NCI-H1048 (cell line): ENCODE measurements at places on chromosomes 1 and 21.

DNA sequence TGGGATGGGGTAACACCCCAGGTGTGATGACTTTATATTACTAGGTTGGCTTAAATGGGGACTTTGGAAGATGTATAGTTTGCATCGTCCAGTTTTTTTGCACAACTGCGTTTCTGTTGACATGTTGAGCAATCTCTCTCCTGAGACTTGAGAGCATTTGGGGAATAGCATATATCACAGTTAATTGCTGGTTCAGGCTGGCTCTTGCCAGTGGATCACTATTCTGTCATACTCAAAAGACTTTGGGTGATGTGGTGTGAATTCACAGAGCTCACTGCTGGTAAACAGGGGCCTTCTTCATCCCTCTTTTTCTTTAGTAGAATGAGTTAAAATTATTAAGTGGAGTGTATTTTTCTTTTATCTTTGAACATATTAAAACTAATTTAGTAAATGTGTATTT is 44.3 kb downstream of the LHX9 start:
- DNase-seq = no peak

DNA sequence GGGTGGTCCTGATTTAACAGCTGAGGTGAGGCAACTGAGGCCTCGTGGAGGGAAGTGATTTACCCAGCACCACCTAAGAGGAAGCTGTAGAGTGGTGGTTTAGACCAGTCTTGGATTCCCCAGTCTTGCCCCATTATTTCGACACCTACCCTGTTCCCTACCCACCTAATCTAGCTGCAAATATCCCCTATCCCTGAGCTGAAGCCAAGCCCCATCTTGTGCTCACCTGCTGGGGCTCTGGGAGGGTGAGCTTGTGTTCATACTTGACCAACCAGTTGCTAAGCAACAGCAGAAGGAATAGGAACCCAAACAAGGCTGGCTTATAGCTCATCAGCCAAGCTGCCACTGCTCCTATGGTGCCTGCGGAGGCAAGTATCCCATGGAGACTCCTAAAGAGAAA is 2.0 kb downstream of the TEX46 start:
- no peak for DNase-seq

- no peak for DNase-seq
These were observed 111.8 kb downstream of the GDAP2 start for GRCh38 chr1:117817629-117818028.

GRCh38 chr1:70685300-70686286 is 274.5 kb downstream of the CTH start:
- peak; percentile 30 for DNase-seq

- DNase-seq = no peak
These were observed 106.0 kb downstream of the TMEM53 start for GRCh38 chr1:44568128-44568900.

GRCh38 chr1:151952811-151953210 is 40.8 kb downstream of the S100A10 start:
- no peak for DNase-seq

- no peak for DNase-seq
These were observed 1127.5 kb upstream of the NCAM2 start for GRCh38 chr21:19870682-19871081.

DNA sequence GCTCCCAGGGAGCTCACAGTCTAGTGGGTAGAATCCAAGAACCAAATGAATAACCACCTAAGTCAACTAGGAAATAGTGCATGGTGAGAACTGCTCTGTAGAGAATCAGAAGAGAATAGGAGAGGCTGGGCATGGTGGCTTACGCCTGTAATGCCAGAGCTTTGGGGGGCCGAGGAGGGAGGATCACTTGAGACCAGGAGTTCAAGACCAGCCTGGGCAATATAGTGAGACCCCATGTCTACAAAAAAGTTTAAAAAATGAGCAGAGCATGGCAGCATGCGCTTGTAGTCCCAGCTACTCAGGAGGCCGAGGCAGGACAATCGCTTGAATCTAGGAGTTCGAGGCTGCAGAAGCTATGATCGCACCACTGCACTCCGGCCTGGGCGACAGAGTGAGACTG is 122.3 kb upstream of the IRF2BP2 start:
- no peak for DNase-seq

- DNase-seq = no peak
These were observed 31.1 kb downstream of the NHLH2 start for GRCh38 chr1:115809847-115810246.

DNA sequence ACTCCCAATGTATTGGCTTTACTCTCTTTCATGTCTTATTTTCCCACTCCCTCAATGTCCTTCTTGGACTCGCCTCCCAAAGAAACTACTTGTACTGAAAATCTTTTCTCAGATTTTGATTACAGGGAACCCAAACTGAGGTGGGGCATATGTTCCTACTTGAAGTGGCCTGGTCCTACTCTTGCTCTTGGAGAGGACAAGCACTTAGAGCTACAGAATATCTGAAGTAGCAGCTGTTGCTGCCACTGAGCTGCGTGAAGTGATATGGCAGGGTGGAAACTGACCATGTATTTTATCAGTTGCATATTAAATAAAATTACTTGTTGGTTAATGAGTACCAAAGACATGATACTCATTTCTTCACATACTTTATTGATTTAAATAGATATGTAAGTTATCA is 129.5 kb downstream of the TSEN15 start:
- no peak for DNase-seq

- DNase-seq = no peak
These were observed 35.4 kb upstream of the CD1D start for GRCh38 chr1:158145173-158145719.

GRCh38 chr1:69502991-69503390 is 64.7 kb upstream of the LRRC7 start:
- DNase-seq = no peak

DNA sequence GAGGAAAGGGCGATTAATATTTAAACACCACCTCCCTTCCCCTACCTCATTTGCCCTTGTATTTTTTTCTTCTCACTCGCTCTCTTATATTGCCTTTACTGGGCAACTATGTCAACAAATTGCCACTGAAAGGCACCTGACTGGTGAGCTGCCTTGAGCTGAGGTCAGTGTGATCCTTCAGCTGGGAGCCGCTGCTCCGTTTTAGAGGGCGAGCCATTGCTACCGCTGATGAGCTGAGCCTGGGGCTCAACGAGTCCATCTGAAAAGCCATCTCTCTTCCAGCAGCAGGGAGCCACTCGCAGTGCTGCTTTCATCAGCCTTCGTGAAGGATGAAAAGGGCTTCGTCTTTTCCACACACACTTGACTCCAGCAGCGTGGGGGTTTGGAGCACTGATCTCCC is 108.0 kb upstream of the KIF26B start:
- DNase-seq = no peak

DNA sequence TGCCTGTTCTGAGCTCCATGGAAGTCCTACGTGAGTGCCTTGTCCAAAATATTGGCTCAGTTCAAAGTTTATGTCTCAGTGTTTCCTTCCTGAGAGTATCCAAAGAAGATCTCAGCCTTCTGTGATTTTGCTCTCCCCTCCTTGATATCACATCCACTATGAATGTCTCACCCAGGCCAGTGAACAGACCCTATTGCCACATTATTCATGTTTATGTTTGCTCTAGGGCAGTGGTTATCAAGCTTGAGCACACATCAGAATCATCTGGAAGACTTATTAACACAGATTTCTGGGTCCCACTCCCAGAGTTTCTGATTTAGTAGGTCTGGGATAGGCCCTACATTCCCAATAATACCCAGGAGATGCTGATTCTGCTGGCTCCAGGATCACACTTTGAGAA is 145.0 kb upstream of the FGGY start:
- no peak for DNase-seq

GRCh38 chr1:59769736-59770095 is 45.0 kb upstream of the HOOK1 start:
- no peak for DNase-seq

GRCh38 chr1:14517841-14518180 is 80.7 kb upstream of the KAZN start:
- no peak for DNase-seq

DNA sequence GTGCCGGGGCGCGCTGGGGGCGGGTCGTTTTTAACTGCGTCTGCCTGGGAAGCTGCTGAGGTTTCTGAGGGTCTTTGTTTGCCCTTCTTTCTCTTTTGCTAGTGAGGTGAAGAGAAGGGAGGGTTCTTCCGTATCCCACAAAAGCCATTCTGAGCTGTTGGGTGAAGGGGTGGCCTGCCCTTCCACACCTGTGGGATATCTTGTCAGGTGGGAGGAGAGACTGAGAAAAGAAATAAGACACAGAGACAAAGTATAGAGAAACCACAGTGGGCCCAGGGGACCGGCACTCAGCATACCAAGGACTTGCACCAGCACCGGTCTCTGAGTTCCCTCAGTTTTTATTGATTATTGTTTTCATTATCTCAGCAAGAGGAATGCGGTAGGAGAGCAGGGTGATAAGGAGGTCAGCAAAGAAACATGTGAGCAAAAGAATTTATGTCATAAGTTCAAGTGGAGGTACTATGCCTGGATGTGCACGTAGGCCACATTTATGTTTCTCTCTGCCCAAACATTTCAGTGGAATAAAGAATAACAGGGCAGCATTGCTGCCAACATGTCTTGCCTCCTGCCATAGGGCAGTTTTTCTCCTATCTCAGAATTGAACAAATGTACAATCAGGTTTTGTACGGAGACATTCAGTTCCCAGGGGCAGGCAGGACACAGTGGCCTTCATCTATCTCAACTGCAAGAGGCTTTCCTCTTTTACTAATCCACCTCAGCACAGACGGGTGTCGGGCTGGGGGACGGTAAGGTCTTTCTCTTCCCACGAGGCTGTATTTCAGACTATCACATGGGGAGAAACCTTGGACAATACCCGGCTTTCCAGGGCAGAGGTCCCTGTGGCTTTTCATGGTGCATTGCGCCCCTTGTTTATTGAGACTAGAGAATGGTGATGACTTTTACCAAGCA is 972 bp downstream of the PGBD2 start:
- no peak for DNase-seq

- no peak for DNase-seq
These were observed 229.5 kb downstream of the PAPPA2 start for GRCh38 chr1:176692431-176692830.

GRCh38 chr1:205438213-205439158 is 16.6 kb upstream of the LEMD1 start:
- DNase-seq = no peak

GRCh38 chr1:159925719-159926078 is 392 bp upstream of the TAGLN2 start:
- no peak for DNase-seq

DNA sequence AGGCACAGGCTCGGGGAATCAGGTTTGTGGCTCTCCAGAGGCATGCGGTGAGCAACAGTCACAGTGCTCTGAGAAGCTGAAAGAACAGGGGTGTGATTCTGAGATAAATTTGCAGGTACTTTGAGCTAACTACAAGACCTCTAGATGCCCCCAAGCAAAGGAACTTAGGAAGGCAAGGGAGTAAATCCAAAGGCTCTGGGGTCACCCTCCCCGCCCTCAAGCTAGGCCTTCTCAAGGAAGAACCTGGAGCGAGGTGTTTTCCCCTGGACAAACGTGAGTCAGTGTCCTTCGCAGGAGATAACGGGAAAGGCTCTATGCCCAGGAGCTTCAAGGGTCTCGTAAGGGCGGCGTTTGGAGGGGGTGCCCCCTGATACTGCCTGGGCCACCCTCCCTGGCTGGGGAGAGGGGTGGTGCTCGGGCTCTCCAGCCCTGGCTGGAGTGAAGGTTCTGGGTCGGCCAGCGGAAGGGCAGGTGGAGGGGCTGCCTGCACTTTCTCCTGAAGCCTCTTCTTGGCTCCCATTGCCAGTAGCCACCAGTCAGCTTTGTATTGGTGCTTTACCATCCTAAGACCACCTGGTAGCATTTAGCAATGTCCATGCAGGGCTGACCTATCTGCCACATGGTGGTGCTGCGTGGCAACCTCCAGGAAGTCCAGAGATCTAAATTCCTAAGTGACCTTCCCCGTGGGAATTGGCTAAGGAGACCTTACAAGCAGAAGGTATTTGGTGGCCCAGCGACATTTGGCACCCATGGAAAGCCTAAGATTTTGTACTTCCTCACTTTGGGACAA is 44.0 kb downstream of the GPR161 start:
- no peak for DNase-seq

DNA sequence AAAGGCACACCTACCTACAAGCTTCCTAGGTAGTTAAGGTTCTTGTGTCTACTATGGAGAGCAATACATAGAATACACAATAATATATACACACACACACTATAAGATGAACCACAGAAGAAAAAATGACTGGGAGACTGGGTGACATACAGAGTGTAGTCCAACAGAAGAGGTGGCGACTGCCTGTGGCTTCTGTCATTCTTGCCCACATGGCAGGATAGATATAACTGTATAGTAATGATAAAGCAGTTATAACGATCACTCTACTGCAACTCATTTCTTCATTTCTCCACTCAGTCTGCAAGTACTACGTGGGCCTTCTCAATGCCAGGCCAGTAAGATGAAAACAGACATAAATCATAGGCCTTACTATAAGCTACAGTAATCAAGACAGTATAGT is 113.8 kb upstream of the EDN2 start:
- DNase-seq = no peak

- no peak for DNase-seq
These were observed 26.9 kb upstream of the RGL1 start for GRCh38 chr1:183778045-183778444.

GRCh38 chr1:115717541-115717940 is 51.0 kb downstream of the CASQ2 start:
- no peak for DNase-seq

DNA sequence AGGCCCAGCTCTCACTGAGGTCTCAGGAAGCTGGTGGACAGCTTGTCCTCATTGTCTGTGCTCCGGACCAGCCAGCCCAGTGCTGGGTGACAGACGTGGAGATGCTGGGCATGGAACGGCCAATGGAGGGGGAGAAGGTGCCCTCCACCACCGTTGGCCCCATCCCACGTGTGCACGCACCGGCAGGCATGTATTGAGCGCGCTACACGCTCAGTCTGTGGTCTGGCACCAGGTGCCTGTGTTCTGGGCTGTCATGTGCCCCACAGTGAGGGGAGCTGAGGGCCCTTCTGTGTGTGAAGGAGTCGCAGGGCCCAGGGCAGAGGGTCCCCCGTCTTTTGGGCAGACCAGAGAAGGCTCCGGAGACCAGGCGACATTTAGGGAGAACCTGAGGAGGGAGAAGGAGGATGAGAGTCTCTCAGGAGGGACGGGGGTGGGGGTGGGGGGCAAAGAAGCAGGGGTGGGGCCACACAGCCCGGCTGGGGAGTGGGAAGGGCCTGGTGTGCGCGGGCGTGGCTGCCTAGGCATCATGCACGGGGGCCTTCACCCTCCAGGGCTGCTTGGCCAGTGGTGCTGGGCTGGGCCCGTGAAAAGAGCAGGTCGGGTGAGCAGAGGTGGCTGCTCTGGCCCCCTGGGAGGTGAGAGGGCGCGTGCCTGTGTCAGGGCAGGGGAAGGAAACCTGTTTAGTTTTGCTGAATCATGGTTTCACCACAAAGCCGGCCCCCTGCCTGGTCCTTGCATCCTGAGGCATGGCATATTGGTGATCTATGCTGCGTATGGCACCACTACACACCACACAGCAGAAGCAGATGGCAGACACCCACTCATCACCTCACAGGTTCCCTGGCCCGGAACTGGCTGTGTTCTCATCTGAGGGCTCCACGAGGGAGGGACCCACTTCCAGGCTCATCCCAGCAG is 86.7 kb upstream of the TTC34 start:
- DNase-seq = no peak

- no peak for DNase-seq
These were observed 12.6 kb upstream of the MAPKAPK2 start for GRCh38 chr1:206672011-206672688.
